Stimulated activated naive CD4-positive, alpha-beta T cell treated with Interleukin-2 at 50 U/mL for 16 hours (primary cell): ENCODE measurements at places on chromosomes 13 and 19.

- DNase-seq, result no peak
These were observed 805.6 kb upstream of the ARGLU1 start for GRCh38 chr13:107373551-107373950.

DNA sequence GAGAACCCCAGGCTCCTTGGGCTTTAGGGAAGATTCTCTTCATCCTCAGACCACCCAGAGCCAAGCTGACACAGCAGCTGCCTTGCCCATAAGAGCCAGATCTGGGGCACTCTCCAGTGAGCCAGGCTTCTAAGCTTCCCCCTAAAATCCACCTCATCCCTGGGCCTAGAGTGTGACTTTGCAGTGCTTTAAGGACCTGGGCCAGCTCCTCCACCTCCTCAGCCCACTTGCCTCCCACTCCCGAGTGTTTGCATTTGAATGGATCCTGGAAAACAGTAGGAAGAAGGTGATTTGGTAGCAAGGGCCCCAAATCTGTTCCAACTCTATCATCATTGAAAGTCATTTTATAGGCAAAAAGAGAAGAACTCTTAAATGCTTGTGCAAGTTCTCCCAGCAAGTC, 108.7 kb upstream of the UBL3 start:
- no peak for DNase-seq

- no peak for DNase-seq
These were observed 5.0 kb downstream of the TLE5 start for GRCh38 chr19:3057275-3057714.

- no peak for DNase-seq
These were observed 11.4 kb downstream of the ZIC2 start for GRCh38 chr13:99992949-99993351.

DNA sequence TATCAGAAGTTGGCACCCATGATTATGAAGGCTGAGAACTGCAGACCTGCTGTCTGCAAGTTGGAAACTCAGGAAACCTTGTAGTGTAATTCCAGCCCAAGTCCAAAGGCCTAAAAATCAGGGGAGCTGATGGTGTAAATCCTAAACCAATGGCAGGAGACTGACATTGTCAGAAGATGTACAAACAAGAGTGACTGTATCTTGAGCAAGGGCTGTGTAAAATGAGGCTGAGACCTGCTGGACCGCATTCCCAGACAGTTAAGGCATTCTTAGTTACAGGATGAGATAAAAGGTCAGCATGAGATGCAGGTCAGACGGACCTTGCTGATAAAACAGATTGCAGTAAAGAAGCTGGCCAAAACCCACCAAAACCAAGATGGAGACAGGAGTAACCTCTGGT, 147.7 kb downstream of the COG6 start:
- DNase-seq, result no peak
